ENCODE measurements at places on chromosomes 4 and X. TPM values are rescaled to one million over a fixed set of nuclear protein-coding genes. Genes with fewer than 3 reads are reported as not detected.

GRCh38 chrX:70969635-70970481 lies 39.0 kb upstream of the SLC7A3 start:
- H3K27ac ChIP-seq = no peak overlapping the region
- no peaks in the 10 kb centered on the region for H3K36me3 ChIP-seq
- no peaks in the 10 kb centered on the region for H3K4me1 ChIP-seq
- no peak overlapping the region for H3K4me3 ChIP-seq
- no peak for DNase-seq

The BCORL1 gene
- 5.3 TPM for total RNA-seq

- H3K4me3 ChIP-seq = no peak overlapping the region
- no peaks in the 10 kb centered on the region for H3K36me3 ChIP-seq
- H3K27ac ChIP-seq = no peak overlapping the region
- DNase-seq = no peak
- H3K27me3 ChIP-seq = no peaks in the 10 kb centered on the region
- H3K4me1 ChIP-seq = no peaks in the 10 kb centered on the region
Observed at GRCh38 chr4:81808011-81808672, 336.4 kb upstream of the RASGEF1B start.

The FOXR2 gene
- not detected for total RNA-seq

The XK gene
- total RNA-seq = 0.04 TPM

DNA sequence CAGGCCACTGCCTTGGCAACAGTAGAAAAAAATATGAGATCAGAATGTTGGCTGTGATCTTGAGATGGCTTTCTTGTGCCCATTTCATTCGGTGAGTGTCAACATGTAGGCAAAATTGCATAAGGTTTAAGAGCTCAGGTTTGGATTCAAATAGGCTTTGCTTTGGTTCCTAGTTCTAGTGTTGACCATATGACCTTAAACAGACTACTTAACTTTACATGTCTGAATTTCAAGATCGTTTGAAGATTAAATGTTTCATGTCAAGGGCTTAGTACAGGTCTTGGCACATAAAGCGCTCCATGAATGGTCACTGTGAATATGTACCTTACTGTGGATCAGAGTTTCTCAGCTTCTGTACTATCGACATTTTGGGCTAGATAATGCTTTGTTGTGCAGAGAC lies 204.2 kb downstream of the MGST2 start:
- H3K27me3 ChIP-seq = no peaks in the 10 kb centered on the region
- no peak for DNase-seq
- peaks cover 33% of the 10 kb centered on the region for H3K4me1 ChIP-seq
- H3K27ac ChIP-seq = no peak overlapping the region
- H3K36me3 ChIP-seq = peaks cover 5% of the 10 kb centered on the region

DNA sequence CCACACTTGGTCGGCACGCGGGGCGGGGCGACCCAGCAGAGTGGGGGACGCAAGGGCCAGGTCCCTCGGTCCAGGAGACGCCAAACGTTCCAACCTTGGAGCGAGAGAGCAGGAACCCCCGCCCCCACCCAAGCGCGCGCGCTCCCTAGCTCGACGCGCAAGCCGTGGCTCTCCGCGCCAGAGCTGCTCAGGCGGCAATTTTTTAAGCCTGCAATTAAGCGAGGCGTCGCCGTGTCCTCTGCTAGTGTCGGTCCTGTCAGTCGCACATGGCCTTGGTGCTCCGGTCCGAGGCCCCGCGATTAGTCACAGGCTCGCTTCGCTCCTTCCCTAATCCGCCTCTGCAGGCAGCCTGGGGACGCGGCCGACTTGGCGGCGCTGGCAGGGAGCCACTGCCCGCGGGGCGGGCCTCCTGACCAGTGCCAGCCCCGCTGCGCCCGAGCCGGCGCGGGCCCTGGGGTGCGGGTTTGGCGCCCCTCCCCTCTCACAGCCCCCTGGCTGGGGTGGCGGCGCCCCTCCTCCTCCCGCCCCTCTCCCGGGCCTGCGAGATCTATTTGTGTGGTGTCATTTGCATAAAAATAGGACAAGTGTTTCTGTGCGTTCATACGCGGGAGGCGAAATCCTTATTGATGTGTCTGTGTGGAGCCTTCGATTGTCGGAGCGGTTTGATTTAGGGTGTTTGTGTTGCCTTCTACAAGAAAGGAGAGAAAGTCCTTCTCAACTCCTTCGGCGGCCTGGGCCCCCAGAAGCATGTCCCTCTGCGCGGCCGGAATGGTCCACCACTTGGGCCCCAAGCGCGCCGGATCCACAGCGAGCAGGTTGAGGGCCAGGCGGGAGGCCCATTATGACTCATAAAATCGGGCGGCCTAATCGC lies 9.8 kb upstream of the BCOR start:
- H3K27me3 ChIP-seq = no peaks in the 10 kb centered on the region
- no peak for DNase-seq
- H3K27ac ChIP-seq = no peak overlapping the region
- H3K4me3 ChIP-seq = peak overlapping the region; percentile 74

DNA sequence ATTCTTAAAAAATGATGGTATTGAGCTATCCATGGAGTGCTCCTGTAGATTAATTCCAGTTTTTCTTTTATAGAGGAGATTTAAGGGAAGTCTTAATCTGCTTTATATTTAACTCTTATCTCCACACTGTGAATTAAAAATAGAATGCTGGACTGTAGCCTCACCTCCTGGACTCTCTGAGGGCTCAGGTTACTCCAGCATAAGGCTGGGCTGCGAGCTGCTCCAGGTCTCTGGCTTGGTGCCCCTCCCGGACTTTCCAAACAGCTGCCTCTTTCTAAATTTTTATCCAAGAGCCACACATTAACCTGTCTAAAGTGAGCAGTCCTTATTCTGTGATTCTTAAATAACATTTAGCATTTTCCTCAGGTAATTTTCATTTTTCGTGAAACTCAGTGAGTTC lies 218.7 kb upstream of the JADE1 start:
- H3K36me3 ChIP-seq = peaks cover 3% of the 10 kb centered on the region
- H3K27me3 ChIP-seq = peaks cover 2% of the 10 kb centered on the region
- H3K4me3 ChIP-seq = no peak overlapping the region
- peaks cover 9% of the 10 kb centered on the region for H3K4me1 ChIP-seq
- H3K27ac ChIP-seq = no peak overlapping the region
